ENCODE measurements at places on chromosomes 1 and 21.

DNA sequence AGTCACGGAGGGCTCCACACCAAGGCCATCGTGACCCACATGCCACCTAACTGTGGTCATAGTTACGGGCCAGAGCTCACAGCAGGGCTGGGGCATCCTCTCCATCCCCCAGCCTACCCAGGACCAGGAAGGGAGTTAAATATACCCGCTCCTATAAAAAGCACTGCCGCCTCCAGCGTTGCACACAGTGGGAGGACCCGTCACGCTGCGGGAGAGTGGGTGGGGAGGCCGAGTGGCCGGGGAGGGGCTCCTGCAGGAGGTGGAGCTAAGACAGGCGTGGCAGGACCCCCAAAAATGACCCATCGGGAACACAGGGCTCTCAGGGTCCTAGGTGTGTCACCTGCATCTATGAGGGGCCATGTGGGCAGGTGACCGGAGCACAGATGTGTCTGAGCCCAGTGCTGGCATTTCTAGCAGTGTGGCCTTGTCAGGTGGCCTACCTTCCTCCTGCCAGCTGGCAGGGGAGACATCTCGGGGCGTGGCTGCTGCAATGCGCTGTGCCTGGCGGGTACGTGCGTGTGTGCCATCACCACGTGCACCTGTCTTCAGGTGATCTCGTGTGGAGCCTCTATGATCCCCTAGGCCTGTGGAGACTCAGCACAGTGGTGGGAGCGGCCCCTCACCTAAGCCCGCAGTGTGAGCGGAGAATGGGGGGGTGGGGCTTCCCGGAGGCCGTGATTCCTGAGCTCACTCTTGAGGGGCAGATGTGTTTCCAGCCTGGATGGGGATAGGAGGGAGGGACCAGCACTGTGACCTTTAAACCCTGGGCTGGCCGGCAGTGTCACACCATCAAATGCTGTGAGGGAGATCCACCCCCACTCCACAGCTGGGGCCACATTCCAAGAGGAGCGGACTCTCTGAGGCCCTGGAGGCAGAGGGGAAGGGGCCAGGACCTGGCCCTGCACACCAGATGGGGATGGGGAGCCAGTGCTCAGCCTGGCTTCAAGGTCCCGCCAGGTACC, 17.7 kb downstream of the AGRN start:
- no peak for DNase-seq

DNA sequence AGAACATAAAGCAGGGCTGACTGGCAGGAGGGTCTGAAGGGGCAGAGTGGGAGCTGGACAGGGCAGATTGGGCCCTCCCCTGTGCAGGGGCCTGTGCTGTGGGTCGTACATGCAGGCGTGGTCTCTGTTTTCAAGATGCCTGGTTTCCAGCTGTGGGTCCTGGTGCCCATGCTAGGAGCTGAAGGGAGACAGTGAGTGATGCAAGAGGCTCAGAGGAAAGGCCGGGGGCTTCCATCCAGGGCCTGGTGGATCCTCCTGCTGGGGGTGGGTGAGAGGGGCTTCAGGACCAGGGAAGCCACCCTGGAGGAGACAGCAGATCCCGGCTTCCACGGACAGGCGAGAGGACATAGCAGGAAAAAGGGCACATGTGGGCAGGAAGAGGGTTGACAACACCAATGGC, 349.0 kb upstream of the VAMP3 start:
- DNase-seq: no peak

DNA sequence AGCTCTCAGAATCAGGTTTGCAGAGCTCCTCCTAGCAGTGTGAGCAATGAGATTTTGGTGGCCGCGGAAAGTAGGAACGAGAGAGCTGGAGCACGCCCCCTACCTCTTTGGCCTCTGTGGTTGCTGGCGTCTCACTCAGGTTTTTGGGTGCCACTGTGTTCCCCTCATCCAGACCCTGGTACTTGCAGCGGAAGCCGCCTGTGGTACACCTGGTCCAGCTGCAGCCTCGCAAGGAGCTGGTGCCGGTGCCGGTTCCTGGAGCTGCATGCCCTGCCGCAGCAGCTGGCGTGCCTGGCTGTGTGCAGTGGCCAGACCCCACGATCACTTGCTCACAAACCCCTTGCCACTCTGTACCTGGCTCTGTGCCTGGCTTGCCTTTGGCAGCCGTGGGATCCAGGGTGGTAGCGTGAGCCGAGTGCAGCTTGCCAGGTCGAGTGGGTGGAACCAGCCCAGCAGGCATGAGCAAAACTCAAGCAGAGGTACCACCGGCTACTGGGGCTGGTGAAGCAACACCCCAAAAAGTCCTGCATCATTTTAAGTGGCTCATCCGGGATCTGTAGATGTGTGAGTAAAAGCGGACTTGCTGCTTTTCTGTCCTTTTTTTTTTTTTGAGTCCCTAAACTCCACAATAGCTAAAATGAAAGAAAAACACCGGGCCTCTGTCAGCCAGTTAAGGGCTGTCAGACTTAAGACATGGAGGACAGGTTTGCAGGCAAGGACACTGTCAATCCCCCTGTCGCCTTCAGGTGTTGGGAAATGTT, 844.9 kb downstream of the KCNT2 start:
- DNase-seq: no peak

DNA sequence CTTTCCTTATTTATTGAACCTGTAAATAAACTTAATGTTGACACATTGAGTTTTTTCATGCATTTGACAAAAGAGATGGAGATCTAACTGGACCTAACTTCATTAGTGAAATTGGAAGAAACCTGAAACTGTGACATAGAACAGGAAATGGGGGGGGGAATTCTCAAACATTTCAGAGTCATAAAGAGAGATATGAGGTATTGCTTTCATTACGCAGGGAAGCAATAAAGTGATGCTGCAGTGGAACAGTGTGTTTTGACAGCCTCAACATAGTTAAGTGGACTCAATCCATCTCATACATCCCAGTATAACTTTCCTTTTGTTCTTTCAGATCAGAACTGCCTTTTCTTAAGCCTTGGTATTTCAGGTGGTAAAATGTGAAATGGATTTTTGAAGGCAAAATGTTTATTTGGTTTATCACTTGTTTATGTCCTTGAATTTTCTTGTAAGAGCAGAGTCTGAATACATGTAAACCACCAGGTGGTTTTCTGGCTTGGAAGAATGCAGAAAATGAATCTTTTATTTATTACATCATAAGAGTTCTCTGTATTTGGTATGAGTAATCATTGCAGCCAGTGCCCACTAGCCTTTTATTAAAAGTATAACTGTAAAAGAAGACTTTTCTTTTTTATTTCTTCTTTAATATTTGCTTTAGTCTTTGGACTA, 132.5 kb downstream of the ZNF326 start:
- DNase-seq: no peak

DNA sequence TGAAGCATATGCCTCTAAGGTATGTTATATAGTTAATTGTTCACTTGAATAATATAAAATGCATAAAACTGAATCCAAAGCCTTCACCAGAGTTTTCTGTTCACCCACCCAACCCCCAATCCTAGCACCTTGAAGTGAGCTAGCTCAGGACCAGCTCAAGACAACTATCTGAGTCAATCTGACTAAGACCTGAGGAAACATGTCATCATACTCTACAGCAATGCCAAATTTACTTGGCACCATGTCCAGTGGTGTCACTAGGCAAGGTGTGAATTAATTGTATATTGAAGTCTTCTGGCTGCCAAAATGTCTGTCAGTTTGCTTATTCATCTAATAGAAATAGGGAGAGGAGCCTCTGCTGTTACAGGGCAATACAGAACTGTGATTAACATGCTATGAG, 3.8 kb downstream of the DNASE2B start:
- DNase-seq: no peak

DNA sequence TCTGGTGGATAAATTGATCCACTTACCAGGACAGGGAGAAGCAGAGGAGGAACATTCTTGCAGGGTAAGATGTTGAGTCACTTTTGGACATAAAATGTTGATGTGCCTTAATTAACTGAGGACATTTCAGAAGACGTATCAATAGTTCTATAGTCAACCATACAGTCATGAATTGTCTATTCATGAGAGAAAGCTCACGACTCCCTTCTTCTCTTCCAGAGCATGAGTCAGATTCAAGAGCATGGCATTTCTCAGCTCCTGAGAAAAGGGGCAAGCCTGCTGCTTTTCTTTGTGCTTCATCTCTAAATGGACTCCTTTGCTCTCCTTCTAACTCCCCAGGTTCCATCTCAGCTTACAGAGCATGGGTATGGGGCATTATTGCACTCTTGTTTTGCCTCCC, 55.7 kb downstream of the ADGRL4 start:
- no peak for DNase-seq

DNA sequence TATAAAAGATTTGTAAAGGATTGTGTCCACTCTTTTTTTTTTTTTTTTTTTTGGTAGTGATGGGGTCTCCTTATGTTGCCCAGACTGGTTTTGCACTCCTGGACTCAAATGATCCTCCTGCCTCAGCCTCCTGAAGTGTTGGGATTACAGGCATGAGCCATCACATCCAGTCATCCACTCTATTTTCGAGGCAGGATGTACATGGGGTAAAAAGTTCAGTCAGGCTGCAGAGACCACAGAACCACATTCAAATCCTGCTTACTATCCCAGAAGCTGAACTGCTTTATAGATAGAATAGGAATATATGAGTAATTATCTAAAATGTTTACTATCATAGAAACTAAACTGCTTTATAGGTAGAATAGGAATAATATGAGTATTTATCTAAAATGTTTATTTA, 26.0 kb upstream of the KCNK2 start:
- DNase-seq: no peak

- DNase-seq: no peak
These were observed 23.3 kb upstream of the CD55 start for GRCh38 chr1:207298186-207298585.

GRCh38 chr1:15405106-15405850, 4.4 kb upstream of the EFHD2 start:
- DNase-seq: no peak

DNA sequence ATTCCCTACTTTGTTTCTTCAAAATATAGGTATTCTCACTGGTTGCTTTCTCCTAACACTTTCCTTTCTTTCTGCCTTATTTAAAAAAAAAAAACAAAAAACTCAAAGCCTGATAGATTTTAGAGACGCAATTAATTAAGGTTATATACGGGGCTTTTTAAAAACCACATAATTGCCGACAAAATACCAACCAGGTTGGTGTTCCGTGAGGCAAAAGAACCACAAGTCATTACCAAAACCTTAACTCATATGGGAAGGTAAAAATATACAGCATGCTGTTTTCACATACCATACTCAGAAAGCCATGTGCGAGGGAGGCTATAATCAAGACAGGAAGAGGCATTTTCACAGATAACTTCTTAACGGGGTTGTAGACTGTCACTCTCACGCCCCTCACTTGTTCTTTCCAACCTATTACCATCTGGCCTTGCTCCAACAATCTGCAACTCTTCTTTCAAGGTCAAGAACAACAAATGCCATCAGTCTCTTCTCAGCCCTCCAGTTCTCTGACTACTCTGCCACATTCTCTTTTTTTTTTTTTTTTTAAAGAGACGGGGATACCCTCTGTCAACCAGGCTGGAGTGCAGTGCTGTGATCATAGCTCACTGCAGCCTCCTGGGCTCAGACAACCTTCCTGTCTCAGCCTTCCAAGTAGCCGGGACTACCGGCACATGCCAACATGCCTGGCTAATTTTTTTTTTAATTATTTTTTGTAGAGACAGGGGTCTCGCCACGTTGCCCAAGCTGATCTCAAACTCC, 102.6 kb downstream of the APP start:
- DNase-seq: no peak

DNA sequence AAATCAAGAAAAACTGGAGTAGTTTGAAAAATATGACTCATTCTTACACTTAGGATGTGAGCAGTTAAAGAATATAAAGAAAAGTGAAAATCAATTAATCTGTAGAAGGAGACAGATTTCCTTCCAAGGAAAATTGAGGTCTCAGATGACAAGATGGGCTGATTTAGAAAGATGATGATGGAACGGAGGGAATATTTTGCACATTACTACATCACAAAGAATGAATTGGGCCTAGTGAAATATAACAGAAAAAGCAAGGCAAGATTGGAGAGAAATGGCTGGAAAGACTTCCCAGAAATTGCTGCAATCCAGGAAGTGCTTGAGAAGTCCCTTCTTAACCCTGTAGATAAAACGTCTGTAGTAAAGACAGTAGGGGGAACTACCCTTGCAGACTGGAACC, 169.1 kb upstream of the SYT6 start:
- DNase-seq: no peak

DNA sequence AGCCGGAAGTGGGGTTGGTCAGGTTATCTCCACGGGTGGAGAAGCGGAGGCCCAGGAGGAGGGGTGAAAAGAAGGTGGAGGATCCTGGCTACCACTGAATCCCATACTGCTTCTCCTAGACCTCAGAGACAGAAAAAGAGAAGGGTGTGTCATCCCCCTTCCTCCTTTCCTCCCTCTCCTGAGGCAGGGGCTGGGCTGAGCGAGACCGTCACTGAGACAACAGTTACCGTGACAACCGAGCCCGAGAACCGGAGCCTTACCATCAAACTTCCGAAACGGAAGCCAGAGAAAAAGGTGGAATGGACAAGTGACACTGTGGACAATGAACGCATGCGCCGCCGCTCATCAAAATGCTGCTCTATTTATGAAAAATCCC, 42.1 kb upstream of the NBPF3 start:
- no peak for DNase-seq

- no peak for DNase-seq
These were observed 129.4 kb downstream of the MRPS6 start for GRCh38 chr21:34202553-34203372.
